ENCODE measurements at places on chromosomes 2 and 18.

DNA sequence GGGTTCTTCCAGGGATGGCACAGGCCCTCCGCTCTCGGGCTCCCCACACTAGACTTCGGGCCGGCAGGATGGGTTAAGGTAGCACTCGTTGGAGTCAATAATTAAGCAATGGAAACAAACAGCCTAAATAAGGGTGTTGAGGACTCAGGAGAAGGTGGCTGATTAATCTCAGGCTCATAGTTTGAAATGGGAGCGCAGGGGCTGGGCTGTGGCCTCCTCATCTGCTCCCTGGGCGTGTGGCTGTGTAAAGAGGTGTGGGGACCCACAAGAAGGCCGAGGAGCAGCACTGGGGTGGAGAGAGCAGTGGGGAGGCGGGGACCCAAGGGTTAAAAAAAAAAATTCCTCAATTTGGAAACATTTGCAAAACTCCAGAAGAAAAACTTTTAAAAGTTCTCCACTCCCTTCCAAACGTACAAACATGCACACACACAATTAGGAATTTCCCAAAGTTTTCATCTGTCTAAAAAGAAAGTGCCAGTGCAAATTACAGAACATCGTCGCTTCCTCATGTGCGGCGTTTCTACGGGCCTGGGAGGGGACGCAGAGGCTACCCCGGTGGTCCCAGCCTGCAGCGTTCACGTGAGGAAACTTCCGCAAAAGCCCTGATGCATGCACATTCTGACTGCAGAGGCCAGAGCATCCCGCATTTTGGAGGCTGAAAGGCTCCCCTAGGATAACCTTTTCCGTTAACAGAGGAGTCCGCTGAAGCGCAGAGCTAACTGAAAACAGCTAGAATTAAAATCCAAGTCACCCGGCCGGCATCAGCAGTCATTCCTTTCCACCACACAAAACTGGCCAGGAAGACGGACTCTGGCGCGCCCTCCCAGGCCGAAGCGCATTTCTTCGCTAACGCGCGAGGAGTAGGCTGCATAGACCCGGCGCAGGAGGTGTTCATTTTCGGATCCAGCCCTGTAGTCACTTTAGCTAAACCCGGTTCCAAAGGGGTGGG is 1.0 kb upstream of the TUBB6 start:
- DNase-seq, result no peak

DNA sequence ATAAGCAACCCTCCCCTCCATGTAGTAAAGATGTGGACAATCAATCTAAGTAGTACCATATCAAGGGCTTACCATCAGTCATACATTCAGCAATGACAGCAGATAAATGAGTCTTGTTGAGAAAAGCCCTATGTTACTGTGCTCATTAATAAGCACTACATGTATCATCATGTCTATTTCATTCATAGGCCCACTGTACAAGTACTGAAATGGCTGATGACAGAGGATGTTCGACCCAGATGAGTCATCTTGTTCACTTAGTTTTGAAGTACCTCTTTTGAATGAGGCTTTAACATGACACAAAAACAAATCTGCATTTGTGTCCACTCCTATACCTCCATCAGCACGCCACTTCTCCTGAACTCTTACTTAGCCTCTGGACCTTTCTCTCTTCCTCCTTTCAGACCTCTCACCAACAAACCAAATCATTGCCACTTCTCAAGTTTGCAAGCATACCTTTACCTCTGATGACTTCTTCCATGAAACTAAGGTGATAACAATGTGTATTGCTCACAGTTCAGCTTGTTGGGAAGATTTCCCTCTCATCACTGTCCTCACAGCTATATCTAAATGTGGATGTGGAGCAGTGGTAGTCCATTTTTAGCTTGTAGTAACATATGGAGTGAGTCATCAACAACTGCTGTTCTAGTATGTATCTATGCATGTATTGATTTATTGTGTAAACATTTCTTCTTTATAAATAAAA is 921.0 kb upstream of the SLC39A10 start:
- DNase-seq, result no peak

- DNase-seq, result no peak
Measured at GRCh38 chr2:75033516-75033915, 75.1 kb downstream of the POLE4 start.

DNA sequence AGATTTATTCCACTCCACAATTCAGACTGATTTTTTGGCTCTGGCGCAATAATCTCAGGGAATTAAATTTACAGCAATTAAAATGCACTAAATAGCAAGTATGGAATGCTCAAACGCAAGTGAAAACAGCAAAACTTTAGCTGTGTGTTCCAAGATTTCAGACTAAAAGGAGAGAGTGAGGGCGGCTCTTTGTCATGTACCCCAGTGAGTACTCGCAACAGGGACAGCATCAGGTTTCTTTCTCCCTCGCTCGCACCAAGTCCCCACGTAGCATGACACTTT is 1.1 kb downstream of the ROCK2 start:
- no peak for DNase-seq

GRCh38 chr2:46719487-46719886 is 196.1 kb downstream of the MCFD2 start:
- DNase-seq, result no peak

- no peak for DNase-seq
Measured at GRCh38 chr2:239008004-239008403, 160.1 kb downstream of the TWIST2 start.
